ENCODE measurements at places on chromosomes 2 and 18.

DNA sequence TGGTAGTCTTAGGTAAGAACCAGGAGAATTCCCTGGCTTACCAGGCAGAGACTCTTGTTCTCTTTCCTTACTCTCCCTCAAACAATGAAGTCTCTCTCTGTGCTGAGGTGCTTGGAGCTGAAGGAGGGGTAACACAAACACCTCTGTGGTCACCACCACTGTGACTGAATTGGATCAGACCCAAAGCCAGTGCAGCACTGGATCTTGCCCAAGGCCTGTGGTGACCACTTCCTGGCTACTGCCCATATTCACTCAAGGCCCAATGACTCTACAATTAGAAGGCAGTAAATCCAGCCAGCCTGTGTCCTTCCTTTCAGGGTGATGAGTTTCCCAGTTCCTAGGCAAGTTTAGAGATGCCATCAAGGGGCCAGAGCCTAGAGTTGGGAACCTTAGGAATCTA lies 706.8 kb downstream of the SLC4A3 start:
- no peak for DNase-seq

DNA sequence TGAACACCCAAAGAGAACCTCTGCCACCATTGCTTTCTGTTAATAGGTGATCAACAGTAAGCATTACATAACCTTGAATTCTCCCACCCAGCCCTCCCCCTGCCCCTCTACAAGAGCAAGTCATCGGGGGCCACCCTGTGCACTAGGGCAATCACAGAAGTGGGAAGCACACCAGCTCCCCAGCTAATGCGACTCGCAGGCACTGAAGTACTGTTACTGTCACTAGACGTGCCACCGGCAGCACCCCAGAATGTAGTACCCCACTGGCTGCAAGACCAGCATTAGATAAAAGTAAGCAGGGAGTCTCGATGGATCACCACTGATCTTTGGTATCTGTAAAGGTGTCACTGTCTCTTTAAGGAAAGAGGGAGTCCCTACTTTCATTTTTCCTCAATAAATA lies 167.6 kb downstream of the FAM210A start:
- DNase-seq = no peak

DNA sequence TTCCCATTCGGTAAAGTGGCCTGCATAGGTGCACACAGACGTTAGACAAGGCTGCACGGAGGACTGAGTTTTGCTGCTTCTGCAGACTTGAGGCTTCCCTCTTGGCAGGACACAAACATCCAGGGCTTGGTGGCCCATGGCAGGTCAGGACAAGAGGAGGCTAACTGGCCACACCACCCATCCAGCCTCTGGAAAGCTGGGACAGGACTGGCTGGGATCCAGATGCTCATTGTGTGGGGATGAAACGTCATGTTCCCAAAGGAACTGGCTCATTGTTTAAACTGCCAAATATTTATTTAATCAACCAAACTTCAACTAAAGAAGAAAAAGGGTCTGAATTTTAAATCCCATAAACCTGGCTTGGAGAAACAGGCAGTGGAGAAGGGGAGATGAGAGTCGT lies 239.1 kb upstream of the EPAS1 start:
- no peak for DNase-seq

- no peak for DNase-seq
Observed at GRCh38 chr2:15517793-15518192, 43.3 kb downstream of the NBAS start.

DNA sequence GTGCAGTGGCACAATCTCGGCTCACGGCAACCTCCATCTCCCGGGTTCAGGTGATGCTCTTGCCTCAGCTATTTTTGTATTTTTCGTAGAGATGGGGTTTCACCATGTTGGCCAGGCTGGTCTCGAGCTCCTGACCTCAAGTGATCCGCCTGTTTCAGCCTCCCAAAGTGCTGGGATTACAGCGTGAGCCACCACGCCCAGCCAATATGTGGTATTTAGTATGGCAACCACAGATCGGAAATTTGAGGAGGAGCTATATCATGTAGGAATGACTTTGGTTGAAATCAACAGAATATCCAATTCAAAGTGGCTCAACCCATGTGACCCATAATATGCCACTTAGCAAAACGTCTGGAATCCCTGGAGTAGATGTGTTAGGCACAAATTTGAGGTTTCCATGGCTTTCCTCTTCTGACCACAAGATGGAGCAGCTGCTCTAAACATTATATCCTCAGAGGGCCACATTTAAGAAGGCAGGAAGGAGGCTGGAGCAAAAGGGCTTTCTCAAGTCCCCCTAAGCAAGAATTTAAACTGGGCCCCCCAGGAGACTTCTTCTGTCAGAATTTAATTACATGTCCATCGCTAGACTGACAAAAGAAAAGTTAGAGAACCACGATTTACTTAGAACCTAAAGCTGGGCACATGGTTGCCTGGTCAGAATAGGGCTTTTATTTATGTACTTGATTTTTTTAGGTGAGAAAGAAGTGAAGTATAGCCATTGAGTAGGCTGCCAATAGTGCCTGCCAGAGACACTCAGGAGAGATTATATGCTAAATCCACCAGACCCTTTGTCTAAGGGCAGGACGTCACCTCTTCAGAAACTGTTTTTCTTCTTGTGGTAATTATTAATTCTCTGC lies 49.6 kb upstream of the ITSN2 start:
- peak; percentile 29 for DNase-seq

DNA sequence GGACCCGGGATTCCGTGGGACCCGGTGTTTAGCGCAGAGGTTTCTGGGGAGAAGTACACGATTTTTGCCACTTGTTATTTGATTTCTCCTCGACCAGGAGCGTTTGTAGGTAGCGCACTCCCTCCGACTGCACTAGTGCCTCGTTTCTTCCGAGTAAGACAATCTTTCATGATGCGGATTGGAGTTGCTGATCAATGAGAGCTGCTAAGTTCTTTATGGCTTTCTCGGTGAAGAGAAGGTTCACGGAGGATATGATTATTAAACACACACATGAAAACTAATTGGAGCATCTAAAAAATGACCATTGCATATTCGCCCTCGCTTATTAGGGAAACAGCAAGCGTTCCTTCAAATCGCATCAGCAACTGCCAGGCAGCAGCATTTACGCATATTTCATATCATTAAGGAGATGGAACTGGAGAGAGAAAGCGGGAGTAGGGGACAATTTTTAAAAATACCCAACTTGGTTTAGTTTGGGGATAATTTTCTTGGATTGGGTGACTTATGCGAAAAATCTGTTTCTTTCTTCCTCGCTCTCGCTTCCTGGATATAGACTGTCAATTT lies 616 bp downstream of the EML6 start:
- DNase-seq = no peak

- DNase-seq = no peak
Observed at GRCh38 chr2:37060446-37060845, 23.7 kb downstream of the HEATR5B start.

DNA sequence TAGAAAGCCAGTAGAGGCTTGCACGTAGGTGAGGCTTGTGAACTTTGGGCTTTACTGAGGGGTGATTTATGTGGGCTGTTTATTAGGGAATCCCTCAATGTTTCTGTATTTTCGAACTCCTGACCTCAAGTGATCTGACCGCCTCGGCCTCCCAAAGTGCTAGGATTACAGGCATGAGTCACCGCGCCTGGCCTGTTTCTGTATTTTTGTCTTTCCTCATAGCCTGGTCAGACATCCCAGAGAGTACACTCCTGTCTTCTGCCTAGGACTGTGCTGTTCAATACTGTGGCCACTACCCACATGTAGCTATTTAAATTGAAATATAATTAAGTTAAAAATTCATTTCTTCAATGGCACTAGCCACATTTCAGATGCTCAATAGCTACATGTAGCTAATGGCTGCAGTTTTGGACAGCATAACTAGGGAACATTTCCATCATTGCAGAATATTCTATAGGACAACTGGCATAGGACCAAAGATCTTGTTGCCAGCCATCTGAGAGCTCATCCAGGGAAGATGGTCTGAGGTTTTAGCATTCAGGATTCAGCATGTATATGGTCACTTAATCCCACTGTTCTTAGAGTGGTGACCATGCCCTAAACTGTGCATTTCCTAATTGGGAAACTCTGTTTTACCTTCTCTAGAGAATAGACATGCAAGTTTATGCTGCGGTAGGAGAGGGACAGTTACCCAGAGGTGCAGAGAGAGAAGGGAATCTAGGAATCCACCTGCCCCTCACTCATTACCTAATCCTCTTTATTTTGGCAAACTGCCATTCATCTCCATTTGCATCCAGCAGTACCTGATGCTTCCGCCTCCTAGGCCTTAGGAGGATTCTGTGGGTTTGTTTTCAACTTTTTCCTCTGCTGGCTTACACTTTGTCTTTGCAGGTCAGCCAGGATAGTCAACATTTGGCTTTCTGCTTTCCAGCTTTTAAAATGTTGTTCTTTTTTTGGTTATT lies 64.4 kb downstream of the LCLAT1 start:
- no peak for DNase-seq

- DNase-seq = no peak
Observed at GRCh38 chr18:6734726-6735430, 5.4 kb downstream of the ARHGAP28 start.

- DNase-seq = no peak
Observed at GRCh38 chr2:168097431-168097830, 150.0 kb downstream of the STK39 start.

DNA sequence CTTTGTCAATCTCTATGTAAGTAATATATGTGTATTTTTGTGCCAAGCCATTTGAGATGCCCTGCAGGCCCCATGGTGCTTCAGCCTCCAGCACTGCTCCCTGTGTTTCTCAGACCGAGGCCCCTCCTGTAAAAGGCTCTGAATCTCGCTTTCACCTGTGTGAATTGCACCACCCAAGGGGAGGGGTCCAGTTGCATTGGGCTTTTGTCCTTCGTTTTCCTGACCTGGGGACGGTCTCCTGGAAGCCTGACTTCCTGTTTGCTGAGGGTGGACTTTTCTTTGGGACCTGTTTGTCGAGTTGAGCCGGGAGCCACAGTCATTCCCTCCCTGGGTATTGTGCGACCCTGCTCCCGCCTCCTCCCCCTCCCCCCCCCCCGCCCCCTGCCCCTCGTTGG lies 48.9 kb downstream of the AGAP1 start:
- no peak for DNase-seq

GRCh38 chr18:3664563-3665178 lies 214.7 kb downstream of the TGIF1 start:
- no peak for DNase-seq

GRCh38 chr18:525036-525797 lies 24.7 kb upstream of the COLEC12 start:
- DNase-seq = no peak

- DNase-seq = no peak
Observed at GRCh38 chr2:145797692-145798091, 1277.8 kb upstream of the ZEB2 start.

DNA sequence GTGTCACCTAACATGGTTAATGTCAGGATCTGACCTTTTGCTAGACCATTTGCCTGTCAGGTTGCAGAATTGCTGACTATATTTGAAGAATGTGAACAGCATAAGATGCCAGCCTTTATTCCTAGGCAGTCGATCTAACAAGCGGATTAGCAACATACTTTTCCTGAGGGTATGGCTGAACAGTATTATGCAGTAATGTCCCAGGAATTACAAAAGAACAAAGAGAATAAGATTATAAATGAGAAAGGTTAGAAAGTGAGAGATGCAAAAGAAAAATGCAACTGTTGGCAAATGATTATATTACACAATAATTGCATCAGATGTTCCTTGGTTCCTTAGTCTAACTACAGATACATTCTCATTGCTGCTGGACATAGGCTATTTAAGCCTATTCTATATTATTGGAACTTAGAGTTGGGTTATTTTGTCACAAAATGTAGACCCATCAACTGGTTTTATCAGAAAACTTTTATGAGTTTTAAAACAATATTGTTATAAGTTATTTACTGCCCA lies 647.1 kb upstream of the CRIM1 start:
- DNase-seq = no peak

DNA sequence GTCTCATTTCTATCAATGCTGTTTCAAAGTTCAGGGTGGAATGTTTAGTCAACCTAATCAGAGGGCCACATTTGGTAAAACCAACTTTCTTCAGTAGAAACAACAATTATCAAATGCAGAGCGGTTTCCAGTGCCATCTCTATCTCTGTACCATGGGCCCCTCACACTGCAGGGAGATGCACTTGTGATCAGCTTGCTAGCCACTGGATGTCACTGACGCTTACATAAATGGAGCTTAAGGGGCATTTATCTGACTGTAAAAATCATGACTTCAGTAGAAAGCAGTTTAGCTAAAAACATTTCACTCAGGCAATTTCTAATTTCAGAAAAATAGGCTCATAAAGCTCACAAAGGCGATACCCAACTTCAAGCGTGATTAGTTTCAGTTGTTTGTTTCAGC lies 678.0 kb downstream of the ZEB2 start:
- no peak for DNase-seq

- DNase-seq = no peak
Observed at GRCh38 chr2:21050164-21050563, 6.3 kb upstream of the APOB start.

DNA sequence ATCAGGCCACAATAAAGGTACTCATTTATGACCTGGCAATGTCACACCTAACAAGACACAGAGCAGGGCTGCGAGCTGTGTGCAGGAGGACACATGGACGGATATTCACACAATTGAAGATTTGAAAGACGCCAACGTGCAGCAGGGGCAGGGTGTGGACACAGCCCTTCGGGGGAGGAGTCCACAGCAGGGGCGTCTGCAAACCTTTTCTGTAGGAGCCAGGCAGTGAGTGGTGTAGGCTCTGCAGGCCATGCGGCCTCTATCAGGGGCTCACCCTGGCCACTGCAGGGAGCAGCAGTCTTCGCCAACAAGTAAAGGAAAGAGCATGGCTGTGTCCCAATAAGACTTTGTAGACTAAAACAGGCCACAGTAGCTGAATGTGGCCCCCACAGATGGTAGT lies 125.7 kb upstream of the SNTG2 start:
- DNase-seq = no peak

GRCh38 chr2:236743039-236743920 lies 173.7 kb downstream of the ACKR3 start:
- DNase-seq = no peak

GRCh38 chr2:144703852-144704708 lies 184.2 kb upstream of the ZEB2 start:
- DNase-seq = no peak

DNA sequence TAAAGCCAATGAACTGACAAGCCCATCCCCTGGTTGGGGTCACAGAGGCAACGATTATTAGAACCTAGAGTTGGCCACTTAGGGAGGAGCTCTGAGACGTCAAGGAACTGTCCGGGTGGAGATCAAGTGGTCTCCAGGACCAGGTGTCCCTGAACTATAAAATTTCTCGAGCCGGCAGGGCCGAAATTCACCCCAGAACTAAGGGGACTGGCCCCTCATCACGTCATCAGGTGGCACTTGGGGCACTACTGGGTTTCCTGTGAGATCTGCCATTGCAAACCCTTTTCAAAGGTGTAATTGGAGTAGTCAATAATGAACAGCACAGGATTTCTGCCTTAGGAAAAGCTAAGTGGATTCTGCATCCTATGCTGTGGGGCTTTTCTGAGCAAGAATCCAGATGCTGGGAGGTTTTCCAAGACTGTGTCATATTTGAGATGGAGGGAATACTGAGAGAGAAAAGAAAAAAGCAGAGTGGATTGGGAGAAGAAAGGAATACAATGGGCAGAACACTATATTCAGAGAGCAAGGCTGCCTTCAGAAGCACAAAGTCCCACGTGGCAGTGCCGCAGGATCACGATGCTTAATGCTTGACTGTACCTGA lies 113.6 kb downstream of the ALPK2 start:
- DNase-seq = no peak

GRCh38 chr2:68700560-68700959 lies 34.1 kb upstream of the ARHGAP25 start:
- no peak for DNase-seq

Data from activated CD4-positive, alpha-beta memory T cell treated with anti-CD3 and anti-CD28 coated beads, Interleukin-2, amount 10 ng/mL, durations not matched to agents 7 days and 5 days (primary cell).